ENCODE measurements at places on chromosomes 11 and 22.

DNA sequence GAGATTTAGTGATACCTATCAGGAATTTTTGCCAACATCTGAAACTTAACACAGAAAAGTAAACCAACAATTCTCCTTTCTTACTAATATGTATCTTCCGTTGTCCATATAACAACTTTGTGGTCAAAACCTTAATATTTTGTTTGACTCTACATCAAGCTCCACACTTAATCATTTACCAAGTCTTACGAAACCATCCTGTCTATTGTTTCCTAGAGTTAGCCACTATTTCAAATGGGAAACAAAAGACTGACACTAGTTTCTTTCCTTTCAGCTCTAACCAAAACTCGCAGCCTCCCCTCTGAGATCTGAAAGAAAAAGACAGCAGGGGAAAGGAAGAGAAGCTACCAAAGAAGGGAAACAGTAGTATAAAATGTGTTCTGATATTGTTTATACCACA is 26.5 kb upstream of the PRDM10 start:
- DNase-seq: no peak

DNA sequence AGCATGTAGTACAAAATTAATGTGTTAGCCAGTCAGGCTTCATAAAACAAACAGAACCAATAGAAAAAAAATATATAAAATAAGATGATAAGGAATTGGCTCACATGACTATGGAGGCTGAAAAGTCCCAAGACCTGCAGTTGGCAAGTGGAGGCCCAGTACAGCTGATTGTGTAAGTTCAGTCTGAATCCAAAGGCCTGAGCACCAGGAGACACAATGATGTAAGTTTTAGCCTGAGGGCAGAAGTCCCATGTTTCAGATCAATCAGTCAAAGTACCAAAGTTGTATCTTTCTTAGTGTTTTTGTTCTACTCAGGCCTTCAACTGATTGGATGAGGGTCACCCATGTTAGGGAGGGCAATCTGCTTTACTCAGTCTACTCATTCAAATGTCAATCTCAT is 14.3 kb upstream of the OR10D3 start:
- DNase-seq: no peak

GRCh38 chr11:127247261-127247851 is 246.8 kb upstream of the KIRREL3 start:
- no peak for DNase-seq

DNA sequence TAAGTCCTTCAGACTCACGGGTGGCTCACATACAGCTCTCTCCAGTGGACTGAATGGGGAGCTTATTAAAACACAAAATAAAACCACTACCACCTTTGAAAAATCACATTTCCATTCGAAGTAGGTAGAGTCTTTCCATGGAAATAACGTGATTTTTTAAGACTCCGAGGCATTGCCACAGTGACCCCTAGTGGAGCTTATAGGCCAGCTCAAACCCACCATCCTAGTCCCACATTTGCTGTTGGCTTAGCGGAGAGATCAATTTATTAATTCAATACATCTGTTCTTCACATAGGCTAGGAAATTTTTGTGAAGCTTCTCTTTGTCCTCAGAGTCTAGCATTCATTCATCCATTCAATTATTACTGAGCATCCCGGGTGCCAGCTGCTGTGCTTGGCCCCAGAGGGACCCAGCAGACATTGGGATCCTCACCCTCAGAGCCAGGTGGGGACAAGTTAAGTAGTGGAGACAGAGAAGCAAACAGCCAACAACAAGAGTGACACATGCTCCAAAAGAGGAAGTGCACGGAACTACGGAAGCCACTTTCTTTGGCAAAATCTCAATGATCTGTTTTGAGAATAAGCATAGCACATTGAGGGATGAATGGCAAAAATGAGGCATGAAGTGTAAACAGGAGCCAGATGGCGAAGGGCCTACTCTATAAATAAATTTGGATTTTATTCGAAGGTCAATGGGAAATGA is 10.2 kb upstream of the P4HA3 start:
- DNase-seq: no peak

- no peak for DNase-seq
Observed at GRCh38 chr11:69865707-69866106, 46.5 kb upstream of the FGF3 start.

DNA sequence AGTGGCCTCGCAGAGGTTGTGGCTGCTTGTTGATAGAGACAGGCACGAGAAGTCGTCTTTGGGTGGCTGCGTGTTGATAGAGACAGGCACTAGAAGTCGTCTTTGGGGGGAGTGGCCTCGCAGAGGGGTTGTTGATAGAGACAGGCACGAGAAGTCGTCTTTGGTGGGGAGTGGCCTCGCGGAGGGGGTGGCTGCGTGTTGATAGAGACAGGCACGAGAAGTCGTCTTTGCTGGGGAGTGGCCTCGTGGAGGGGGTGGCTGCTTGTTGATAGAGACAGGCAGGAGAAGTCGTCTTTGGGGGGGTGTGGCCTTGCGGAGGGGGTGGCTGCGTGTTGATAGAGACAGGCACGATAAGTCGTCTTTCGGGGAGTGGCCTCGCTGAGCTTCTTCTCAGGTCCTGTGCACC is 328.8 kb downstream of the TBC1D22A start:
- no peak for DNase-seq

DNA sequence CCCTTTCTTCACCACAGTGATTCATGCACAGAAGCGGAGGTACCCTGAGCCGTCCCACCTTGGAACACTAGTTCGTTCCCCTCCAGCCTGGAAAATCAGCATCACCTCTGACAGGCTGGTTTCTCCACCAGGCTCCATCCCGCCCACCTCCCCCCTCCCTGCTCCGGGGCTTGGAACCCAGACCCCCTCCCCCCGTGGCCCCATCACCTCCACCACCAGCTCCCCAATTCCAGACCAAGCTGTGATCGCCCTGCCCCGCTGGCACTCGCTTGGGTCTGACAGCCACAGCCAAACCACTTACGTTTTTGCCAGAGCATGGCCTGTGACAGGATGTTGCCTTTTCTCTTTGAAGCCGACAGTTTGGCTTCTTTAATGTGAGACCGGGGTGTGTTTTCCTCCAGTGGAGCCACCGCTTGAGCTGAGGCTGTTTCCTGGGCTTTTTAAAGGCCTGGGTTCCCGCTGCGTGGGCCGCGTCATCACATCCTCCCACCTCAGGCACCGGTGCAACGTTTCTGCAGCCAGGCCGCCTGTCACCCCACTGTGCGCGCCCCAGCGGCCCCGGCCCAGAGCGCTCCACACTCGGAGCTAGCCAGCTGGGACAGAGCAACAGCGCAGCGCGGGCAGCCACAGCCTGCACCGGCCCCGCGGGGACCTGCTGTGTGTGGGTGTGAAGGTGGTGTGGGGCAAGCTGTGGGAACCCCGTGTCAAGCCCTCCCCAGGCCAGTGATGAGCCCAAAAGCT is at the start of gene POU2AF1:
Gene POU2AF1 (minus strand): TSS at position 415 of the 741 bp plus-strand sequence. CDS start 98 bp downstream, at position 317.
- DNase-seq: peak; percentile 47

GRCh38 chr11:1628506-1629325 is 859 bp upstream of the KRTAP5-5 start:
- no peak for DNase-seq

DNA sequence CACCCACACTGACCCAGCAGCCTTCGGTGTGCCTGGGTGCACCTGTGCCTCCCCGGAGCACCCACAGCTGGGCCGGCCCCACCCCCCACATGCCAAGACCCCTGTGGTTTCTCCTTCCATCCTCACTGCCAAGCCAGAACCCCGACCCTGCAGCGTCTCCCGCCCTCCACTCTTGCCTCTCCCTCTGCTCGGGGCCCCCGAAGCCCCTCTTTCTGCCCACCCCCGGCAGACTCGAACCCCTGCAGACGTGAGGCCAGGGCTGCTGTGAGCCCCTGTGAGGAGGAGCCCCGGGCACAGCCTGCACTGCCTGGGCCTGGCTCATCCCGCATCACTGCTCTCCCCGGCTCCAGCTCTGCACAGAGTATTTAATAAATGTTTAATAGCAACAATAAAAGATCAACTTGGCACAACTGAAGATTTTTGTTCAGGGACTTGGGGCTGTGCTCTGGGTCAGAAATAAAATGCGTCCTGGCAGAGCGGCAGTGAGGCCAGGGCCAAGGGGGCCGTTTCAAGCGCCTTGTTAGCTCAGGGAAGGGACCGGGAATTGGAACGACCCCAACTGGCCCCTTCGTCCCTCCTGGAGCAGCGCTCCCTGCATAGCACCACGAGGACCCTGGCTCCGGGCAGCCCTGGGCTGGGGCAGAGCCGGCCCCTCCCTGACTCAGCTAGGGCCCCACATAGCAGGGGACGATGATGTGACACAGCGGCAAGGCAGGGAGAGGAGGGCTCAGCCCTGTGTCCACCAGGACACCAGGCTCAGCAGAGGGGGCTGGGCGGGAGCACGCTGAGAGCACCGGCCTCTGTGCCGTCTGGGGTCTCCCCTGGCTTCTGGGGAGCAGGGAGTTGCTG is 520.8 kb downstream of the BRD1 start:
- no peak for DNase-seq
